Stimulated activated CD4-positive, alpha-beta T cell treated with anti-CD3 and anti-CD28 coated beads, Interleukin-15, amount 100 ng/mL, for 48 hours (primary cell): ENCODE measurements at places on chromosomes 7 and 10.

DNA sequence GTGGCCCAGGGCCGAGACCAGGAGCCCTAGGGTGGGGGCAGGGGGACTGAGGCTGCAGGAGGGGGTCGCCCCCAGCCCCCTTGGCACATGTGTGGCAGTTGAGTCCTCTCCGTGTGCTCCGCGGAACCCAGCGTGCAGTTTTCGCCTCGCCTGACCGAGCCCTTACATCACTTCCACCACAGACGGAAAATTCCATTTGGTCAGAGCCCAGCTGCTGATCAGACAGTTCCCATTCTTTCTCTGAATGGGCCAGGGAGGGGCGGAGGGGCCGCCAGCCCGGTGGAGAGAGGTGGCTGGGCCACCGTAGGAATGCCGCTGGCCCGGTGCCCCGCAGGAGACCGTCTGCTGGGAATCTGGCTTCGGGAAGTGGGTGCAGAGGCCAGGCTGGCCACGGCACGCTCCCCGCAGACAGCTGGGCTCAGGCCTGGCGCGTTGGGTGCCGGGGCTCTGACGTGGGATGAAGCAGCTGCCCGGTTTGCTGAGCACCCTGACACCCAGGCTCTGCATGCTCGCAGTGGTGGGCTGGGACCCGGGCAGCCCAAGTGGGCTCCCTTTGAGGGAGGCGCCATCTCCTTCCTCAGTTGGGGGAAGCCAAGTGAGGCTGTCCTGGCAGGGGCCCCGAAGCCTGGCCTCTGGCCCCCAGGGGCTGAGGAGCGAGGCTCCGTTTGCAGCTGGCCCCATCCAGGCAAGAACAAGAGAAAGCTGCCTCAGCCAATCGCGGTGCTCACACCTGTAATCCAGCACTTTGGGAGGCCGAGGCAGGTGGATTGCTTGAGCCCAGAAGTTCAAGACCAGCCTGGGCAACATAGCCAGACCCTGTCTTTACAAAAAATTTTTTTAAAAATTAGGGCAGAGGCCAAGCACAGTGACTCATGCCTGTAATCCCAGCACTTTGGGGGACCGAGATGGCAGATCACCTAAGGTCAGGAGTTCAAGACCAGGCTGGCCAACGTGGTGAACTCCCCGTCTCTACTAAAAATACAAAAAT is 9.9 kb downstream of the TTYH3 start:
- no peak for DNase-seq

DNA sequence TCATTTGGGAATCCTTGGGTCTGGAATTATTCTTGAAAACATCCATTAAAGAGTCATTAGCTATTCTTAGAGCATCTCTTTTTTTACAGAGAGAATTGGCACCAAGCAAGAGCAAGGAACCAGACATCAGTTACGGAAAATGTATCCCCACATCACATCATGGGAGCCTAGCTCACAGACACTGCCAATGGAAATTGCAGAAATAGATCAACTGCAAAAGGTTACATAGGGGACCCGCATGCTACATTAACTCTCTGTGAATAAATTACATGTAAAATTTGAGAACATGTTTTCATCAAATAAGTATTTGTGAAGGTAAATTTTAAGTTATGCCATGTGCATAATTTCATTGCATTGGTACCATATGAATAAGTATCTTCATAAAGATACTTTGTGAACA is 224.8 kb downstream of the ZNF248 start:
- no peak for DNase-seq

GRCh38 chr10:5343561-5343960 is 21.2 kb upstream of the UCN3 start:
- DNase-seq = no peak

GRCh38 chr10:80485946-80486764 is 32.0 kb downstream of the TSPAN14 start:
- no peak for DNase-seq

GRCh38 chr7:145951566-145951965 is 165.0 kb upstream of the CNTNAP2 start:
- no peak for DNase-seq

GRCh38 chr7:156096771-156097538 is 284.7 kb upstream of the SHH start:
- DNase-seq = no peak

DNA sequence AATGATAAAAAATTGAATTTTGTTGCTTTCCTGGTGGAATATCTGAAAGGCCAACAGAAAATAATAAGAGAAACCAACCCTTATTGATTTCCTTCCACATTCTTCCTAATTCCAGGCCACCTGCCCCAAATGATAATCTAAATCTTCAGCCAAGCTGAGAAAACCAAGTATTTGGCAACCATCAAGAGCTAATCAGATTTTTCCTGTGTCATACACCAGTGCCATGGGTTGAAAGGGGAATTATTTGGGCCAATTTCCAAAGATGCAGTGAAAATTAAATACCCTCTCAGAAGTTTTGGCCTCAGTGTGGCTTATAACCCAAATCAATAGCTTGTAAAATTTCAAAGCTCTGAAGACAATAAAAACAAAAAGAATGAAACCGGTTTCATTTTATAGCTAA is 70.4 kb downstream of the DOCK4 start:
- no peak for DNase-seq

GRCh38 chr10:26386781-26387180 is 51.4 kb upstream of the APBB1IP start:
- DNase-seq = no peak

- DNase-seq = no peak
Observed at GRCh38 chr10:62162261-62162981, 106.2 kb downstream of the RTKN2 start.

DNA sequence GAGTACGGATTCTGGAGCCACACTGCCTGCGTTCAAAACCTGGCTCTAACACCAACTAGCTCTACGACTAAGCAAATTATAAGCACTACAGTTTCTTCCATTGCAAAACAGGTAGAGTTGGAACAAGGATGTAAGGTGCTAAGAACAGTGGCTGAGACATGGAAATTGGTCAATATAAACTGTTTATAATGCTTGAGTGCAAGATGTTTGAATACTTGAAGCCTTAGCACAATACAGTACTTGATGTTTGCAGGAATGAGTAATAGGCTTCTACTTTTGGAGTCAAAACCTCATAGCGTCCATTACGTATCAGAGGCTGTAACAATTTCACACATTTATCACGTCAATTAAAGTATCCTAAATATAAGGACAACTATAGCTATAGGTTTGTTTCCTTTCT is 6.9 kb downstream of the NT5C2 start:
- DNase-seq = no peak

GRCh38 chr10:35355971-35356724 is 19.8 kb downstream of the CCNY start:
- DNase-seq = no peak

- DNase-seq = no peak
Observed at GRCh38 chr7:45146531-45147379, 10.8 kb upstream of the RAMP3 start.

DNA sequence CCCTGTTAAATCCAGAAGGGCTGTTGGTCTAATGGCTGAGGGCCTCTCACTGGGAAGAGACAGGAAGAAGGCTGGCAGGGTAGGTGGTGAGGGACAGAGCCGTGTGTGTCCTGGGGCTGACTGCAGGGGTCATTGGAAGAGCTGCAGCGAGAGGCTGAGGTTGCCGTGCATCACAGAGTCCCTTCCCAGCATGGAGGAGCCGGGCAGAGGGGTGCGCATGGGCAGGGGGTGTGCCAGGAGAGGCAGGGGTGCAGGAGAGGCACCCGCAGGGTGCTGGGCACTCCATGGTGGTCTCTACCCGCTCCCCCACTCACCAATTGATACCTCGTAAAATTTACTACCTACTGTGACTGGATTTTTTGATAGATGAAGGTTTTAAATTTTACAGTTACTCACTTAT is 124.3 kb downstream of the ACTR3B start:
- DNase-seq = no peak

- DNase-seq = no peak
Observed at GRCh38 chr10:117541909-117542705, 439 bp upstream of the EMX2 start.

DNA sequence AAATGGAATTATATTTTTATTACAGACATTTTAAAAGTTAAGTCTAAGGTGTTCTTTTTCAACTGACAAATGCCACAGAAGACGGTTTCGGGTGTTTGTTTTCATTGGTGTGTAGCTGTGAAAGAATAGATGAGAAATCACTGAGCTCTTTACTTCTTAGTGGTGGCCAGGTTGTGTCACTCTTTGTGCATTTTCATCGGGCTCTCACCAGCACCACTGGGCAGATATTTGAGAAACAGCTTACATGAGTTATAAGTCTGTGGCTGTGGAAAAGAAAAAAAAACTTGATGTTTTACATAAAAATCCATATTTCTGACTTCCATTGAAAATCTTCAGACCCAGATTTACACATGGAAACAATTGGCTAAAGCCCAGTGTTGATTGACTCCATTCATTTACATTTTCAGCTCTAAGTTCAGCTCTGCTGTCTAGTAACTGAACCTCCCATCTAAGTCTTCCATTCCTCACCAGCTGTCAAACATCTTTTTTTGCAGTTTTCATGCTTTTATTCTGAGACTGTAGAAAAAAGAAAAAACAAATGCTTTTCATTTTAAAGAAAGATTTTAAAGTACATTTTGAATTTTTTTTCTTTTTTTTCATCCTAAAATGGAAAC is 22.3 kb downstream of the CABCOCO1 start:
- DNase-seq = no peak

DNA sequence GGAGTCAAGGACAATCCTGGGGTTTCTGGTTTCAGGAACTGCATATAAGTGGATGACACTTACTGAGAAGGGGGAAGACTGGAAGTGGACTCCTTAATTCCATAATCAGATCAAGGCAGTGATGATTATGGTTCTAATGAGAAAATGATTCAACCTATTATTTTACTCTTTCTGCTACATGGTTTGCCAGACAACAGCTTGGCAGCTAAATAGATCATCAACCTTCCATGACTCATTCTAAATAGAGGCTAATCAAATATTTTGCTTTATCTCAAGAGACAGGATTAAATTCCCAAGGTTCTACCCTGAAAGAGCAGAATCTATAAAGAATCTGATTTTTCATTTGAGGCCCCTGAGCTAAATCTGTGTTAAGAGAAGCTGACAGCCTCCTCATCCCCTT is 46.3 kb downstream of the CNNM1 start:
- DNase-seq = no peak

- DNase-seq = no peak
Observed at GRCh38 chr10:9451211-9451773, 1396.8 kb downstream of the GATA3 start.

DNA sequence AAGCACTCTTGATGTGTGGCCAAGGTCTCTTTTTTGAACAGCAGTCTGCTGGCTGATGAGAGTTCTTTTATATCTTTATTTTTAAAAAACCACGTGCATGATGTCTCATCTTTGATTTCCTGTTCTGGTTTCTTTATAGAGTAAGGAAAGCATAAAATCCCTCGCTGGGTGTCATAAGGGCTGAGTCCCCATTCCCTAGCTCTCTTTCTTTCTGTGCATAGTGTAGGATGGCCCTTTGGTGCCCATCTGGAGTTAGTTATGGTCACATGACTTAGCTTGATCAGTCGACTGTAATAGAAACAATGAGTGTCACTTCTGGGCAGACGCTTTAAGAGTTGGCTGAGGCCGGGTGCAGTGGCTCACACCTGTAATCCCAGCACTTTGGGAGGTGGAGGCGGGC is 38.5 kb downstream of the GHRHR start:
- DNase-seq = no peak

GRCh38 chr10:69629897-69630650 is at the start of gene FAM241B:
TSS of gene FAM241B (plus strand) at chr10:69630247. CDS start at chr10:69631744, 1,497 bp downstream.
- DNase-seq = peak; percentile 68

- DNase-seq = peak; percentile 58
Observed at GRCh38 chr7:37352974-37353948, 95.4 kb downstream of the ELMO1 start.

DNA sequence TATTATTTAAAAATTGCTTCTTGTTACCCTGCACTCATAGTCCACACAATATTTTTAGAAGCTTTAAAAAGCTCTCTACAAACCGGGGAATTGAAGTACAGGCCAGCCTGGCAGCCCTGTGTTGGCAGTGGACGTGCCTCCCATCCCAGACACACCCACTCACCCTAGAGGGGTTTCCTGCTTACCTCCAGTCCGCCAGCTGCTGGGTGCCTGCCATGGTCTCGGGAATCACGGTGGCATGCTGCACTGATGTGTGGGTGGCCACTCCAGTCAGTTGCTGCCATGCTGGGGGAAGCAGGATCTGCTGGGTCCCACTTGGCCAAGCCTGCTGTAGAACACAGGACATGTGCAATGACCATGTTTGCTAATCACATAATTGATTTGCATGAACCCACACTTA is 80.4 kb downstream of the CLEC2L start:
- no peak for DNase-seq

DNA sequence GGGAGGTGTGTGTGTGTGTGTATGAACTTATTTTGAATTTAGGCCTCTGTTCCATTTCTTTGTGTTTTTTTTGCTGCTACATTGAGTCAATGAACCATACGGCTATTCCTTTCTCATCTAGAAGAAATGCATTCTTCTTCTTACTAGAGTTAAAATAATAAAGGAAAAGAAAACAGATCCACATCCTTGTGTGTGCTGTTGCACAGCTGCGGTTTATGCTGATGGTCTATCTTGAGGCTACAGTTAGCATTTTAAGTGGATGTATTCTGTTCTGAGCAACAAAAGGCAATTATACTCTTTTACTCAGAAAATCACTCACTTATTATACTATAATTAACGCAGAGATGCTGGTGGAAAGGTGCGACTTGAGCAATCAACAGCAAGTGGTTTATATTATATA is 615.0 kb upstream of the MBL2 start:
- no peak for DNase-seq

DNA sequence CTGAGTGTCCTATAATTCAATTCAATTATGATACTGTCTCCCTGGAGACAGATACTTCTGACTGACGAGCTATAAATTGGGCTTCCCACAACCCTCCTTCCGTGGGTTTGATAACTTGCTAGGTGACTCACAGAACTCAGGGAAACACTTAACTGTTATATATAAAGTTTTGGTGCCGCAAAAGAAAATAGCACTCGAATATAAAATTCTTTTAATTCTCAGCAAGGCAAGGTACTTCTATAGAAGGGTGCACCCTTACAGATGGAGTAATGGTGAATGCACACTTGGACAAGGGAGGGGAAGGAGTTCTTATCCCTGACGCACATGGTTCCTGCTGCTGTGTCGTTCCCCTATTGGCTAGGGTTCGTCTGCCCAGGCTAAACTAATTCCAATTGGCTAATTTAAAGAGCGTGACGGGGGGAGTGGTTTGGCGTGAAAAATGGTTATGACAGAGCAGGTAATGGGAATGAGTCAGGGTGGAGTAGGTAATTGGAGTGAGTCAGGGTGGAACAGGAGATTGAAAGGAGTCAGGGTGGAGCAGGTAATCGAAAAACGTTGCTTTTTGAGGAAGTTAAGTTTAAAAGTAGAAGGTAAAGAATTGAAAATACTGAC is 20.8 kb upstream of the GHITM start:
- no peak for DNase-seq

GRCh38 chr10:65284495-65285041 is 1641.3 kb upstream of the LRRTM3 start:
- DNase-seq = no peak

GRCh38 chr10:94075506-94075905 is 81.8 kb downstream of the PLCE1 start:
- DNase-seq = no peak

DNA sequence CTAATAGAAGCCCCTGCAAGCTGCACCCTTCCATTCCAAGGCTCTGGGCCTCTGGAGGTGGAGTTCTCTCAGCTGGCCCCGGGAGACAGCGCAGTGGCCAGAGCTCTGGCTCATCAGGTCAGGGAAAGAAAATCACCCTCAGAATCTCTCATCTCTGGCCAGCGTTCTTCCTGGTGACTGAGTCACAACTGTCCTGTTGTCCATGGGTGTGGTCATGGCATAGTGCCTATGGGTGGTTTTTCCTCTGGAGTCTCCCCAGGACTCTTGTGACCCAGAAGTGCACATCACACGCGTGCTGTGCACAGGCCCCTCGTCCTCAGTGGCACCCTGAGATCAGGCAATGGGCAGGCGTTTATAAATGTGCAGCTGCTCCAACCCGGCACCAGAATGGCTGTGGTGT is 27.4 kb upstream of the FXYD4 start:
- no peak for DNase-seq
